Foreskin keratinocyte (primary cell): ENCODE measurements at places on chromosomes 16 and 17. TPM values are rescaled to one million over a fixed set of nuclear protein-coding genes. Genes with fewer than 3 reads are reported as not detected.

TBX4 gene
- 0.07 TPM in 1 of 2 replicates, not detected in the other for total RNA-seq

SOX15 gene
- 176 and 179 TPM in 2 replicates for total RNA-seq

FAM234A gene
- total RNA-seq = 27.0 and 32.4 TPM in 2 replicates

MMP2 gene
- total RNA-seq = 52.9 and 95.7 TPM in 2 replicates

DNAJA2 gene
- total RNA-seq = 81.2 and 86.4 TPM in 2 replicates

PRSS21 gene
- total RNA-seq = 5.6 and 8.1 TPM in 2 replicates

CD68 gene
- 20.1 and 21.4 TPM in 2 replicates for total RNA-seq

TBC1D3 gene
- total RNA-seq = 1.8 TPM in 1 of 2 replicates, not detected in the other

TXNDC17 gene
- 344 TPM in 2 replicates for total RNA-seq

DYNLRB2 gene
- 0.51 TPM in 1 of 2 replicates, not detected in the other for total RNA-seq

SLC4A1 gene
- not detected in 2 replicates for total RNA-seq

HOXB6 gene
- not detected in 2 replicates for total RNA-seq

ITGAD gene
- total RNA-seq = not detected in 2 replicates

BPTF gene
- 39.7 and 41.6 TPM in 2 replicates for total RNA-seq

KRTAP4-3 gene
- total RNA-seq = not detected in 2 replicates

MGAT5B gene
- 0.49 and 0.65 TPM in 2 replicates for total RNA-seq

KLHL10 gene
- total RNA-seq = 0.04 TPM in 1 of 2 replicates, not detected in the other

TENT4B gene
- total RNA-seq = 11.5 and 13.3 TPM in 2 replicates

C1QTNF8 gene
- not detected in 2 replicates for total RNA-seq

CTRB2 gene
- total RNA-seq = not detected in 2 replicates

MARVELD3 gene
- 13.6 and 14.2 TPM in 2 replicates for total RNA-seq
